ENCODE measurements at places on chromosomes 11 and 22. TPM values are rescaled to one million over a fixed set of nuclear protein-coding genes. Genes with fewer than 3 reads are reported as not detected.

- DNase-seq = peak; percentile 31
Observed at GRCh38 chr11:74870485-74870884, 78.4 kb downstream of the XRRA1 start.

DNA sequence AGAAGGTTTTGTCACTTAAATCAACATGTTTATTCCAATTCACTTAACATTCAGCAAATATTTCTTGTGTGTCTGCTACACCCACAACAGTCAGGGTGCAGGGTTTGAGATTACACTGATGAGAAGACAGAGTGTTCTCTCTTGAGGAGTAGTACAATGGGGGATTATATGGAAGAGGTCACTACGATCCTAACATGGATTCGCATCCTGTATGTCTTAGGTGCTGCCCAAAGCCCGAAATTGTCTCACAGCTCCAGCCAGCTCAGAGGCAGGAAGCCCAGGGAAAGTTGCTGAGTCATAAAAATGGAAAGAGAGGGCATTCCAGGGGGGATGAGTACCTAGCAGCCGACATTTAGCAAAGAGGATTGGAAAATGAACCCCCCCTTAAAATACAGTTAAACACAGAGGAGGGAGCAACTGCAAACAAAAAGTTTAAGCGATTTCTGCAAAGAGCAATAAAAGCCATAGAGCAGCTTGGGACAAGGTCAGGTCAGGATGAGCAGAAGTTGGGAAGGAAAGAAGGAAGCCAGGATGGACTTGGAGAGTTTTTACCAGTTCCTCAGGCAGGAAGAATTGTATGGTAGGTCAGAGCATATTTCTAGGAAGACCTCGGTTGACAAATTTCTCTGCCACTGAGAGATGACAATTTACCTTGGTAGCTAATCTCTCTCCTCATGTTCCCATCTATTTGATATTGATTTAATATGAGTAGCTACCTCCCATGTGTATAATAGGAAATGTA lies 49.5 kb downstream of the IGLL5 start:
- DNase-seq = no peak

DNA sequence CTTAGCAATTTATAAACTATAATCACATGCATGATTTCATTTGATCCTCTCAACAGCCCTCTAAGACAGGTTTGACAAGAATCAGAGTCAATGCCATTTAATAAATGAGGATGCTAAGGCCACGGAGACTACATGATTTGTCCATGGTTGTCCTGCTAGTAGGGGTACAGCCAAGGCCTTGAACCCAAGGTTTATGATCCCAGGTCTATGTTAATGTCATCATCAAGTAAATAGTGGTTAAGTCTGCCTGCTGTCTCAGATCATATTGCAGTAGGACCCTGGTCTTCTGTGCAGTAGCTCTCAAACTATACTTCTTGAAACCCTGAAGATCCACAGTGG lies 17.7 kb upstream of the SYTL2 start:
- DNase-seq = no peak

DNA sequence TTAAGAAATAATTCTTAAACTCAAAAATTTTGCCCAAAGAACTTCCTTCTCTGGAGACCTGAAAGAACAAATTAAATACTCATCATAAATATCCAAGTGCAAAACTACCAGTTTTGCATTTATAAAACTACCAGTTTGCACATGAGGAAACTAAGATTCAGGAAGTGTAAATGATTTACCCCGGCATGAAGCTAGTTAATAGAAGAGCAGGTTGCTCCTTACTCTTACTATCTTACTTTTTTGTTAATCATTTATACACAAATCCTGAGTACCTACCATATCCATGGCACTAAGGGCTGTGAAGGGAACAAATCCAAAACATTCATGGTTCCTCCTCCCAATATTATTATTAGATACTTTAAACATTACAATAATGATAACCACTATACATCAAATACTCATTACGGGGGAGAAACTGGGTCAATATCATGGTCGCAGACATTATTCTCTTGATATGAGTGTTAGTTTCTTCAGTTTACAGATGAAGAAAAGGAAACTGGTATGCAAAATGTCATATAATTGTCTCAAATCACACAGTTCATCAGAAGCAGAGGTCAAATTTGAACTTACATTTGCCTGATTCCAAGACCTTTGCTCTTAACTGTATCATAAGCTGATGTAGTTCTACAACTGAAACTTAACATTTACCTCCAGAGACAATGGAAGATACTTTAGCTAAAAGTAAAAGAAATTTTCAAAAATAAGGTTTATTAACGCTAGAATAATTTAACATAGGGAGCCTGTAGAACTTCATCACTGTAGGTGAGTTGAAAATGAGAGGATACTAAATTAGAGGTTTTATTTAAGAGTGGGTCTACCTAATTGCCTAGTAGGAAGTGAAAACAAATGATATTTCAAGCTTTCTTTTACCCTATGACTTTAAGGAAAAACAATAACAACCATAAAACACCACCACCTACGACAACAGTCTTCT lies 74.5 kb downstream of the FAM76B start:
- no peak for DNase-seq

DNA sequence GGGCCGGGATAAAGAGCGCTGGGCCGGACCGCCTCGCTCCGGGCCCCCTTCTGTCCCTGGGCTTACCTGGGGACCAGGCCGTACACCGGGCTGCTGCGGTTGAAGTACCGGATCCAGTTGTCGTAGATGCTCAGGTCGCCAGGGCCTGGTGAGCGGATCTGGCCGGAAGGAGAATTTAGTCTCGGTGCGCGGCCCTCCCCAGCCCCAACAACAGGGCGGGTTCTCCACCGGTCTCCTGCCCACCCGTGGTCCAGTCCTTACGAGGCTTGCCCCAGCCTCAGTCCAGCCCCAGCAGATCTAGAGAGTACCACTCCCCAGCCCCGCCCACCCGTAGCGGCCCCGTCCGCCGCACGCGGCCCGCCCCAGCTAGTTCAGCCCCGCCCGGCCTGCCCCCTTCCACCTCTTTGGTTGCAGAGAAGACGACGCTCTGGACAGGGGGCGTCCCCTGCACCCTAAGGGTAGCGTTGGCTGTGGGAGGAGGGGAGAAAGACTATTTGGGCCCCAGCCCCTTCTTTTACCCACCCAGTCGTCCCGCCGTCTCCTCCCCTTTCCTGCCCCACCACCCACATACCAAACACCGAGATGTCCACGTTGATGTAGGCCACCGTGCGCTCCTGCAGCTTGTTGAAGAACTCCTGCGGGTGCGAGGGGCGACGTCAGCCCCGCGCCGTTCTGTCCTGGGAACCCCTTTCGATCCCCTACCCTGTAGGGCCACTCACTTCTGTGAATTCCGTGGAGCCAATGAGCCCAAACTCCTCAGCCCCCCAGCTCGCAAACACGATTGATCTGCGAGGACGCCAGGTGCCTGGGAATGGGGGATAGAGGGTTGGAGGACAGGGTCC lies 6.8 kb downstream of the SAC3D1 start:
- peak; percentile 43 for DNase-seq

GRCh38 chr22:33811208-33811607 lies 109.1 kb downstream of the LARGE1 start:
- DNase-seq = no peak

GRCh38 chr11:114250993-114251814 lies 45.0 kb upstream of the NNMT start:
- no peak for DNase-seq

GRCh38 chr11:68839911-68840641 lies 1.6 kb downstream of the CPT1A start:
- DNase-seq = no peak

The STX3 gene
- polyA plus RNA-seq = 12.6 TPM

The C11orf42 gene
- polyA plus RNA-seq = not detected

The IL17REL gene
- 0.09 TPM for polyA plus RNA-seq

The DGCR6 gene
- 2.5 TPM for polyA plus RNA-seq

The MYEOV gene
- polyA plus RNA-seq = 0.72 TPM

All from B cell (primary cell).